ENCODE measurements at places on chromosomes 11 and 22.

- DNase-seq, result no peak
Measured at GRCh38 chr11:118082880-118083552, 3.7 kb downstream of the SMIM35 start.

GRCh38 chr11:68809506-68809905 is 32.2 kb downstream of the CPT1A start:
- DNase-seq, result no peak

DNA sequence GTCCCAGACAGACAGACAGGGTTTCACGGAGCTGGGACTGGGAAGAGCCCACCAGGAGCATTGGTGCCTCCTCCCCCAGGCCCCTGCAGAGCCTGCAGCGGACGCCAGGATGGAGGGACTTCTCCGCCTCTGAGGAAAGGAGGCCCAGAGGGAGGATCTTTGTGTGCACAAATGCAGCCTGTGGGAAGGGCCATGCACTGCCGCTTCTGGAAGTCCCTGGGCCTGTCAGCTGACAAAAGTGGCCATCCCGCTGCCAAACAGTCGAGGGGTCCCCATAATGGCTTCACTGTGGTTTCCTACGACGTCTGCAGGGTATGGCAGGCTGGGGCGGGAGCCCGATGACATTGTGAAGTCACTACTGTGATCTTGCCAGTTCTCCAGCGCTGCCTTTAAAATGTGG is 73.8 kb downstream of the TP53I11 start:
- DNase-seq, result no peak

DNA sequence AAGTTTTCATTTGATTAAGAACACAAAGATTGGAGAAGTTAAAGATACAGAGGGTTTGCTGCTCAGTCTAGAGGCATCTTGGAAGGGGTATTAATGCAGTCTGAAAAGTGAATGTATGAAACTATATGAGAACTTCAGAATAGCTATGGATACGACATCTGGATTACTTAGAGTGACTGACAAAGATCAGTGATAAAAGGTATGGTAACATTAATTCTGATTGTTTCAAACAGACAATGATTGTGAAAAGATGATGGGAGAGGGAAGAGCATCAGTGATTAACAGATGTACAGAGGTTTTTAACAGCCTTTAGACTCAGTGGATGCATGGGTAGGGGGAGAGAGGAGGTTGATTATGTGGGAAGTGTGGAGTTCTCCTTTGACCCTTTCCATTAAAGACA is 919.4 kb upstream of the CNTN5 start:
- no peak for DNase-seq

- DNase-seq, result no peak
Measured at GRCh38 chr11:38988908-38989307, 2390.9 kb upstream of the RAG2 start.

- DNase-seq, result no peak
Measured at GRCh38 chr11:115581871-115582639, 77.8 kb upstream of the CADM1 start.

- no peak for DNase-seq
Measured at GRCh38 chr11:35688023-35688422, 25.4 kb downstream of the TRIM44 start.

DNA sequence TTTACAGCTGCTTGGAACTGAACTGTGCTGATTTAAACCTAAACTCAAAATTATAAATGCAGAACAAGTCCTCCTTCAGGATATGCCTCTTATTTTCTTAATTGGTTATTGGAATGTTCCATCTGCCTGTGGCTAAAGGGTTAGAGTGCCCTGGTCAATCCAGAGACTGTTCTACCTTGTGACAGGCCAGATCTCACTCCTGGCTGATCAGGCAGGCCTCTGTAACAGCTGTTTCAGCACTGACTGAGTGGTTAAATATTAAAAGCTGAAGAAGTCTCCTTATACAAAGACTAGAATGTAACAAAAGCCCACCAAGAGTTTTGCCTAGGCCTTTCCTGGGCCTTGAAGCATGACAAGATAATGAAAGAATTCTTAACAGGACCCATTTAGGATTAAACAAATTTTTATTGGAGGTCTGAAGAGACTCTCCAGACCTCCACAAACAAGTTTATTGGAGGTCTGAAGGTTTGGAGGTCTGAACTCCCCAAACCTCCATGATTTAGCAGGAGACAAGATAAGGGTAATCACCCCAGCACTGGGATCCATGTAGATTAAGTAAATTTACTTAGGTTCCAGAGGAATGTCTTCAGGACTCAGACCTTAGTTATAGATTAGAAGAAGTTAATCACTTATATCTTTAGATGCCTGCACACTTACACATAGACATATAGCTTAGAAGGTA is 35.8 kb downstream of the TMPRSS5 start:
- DNase-seq, result no peak

GRCh38 chr11:10669258-10670033 is 24.1 kb downstream of the IRAG1 start:
- no peak for DNase-seq

DNA sequence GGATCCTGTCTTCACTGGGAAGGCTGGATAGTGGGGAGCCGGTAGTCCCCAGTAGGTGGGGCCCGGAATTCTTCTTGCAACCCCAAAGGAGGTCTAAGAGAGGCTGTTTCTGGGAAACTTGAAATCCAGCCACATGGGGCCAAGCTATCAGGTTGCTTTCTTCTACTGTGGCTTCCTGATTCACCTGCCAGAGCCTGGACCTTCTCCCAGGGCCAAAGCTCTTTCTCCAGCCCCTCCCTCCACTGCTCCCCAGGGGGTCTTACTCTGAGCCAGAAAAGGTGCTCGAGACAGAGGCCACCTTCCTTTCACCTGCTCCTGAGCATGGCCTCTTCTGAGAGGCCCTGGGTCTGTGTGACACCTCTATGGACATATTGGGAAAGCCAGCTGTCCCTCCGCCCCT is 9.1 kb downstream of the TST start:
- no peak for DNase-seq

DNA sequence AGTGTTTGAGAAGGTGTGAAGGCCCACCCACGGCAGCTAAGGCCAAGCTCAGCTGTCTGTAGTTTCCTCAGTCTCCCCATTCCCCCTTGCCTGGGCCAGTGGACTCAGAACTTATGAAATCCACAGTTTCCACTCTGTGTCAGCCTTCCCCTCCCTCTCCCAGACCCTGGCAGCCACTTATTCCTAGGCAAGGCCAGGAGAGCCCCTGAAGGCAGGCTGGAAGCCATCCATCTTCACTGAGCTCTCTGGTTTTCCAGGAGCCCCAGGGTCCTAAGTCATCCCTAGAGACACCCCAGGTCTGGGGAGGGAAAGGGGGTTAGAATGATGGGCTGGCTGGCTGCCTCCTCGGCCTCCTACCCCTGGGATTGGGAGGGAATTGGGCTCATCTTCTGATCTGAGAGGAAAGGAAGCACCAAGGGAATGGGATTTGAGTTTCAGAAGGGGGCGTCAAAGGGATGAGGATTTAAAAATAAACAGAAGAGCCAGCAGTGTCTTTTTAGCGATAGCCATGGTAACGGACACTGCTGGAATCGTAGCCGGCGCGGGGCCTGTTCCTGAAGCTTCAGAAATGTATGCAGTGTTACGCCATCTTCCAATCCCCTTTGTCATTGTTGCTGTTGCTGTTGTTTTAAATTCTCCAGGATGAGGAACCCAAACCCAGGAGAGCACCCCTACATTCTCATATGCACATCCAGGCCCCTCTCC is 561.1 kb upstream of the CADM1 start:
- DNase-seq, result no peak

- no peak for DNase-seq
Measured at GRCh38 chr22:43720716-43721115, 91.4 kb downstream of the EFCAB6 start.

- DNase-seq, result no peak
Measured at GRCh38 chr11:61771985-61772455, 19.6 kb downstream of the MYRF start.

GRCh38 chr22:50308597-50308935 is 1.1 kb upstream of the PLXNB2 start:
- DNase-seq, result no peak

DNA sequence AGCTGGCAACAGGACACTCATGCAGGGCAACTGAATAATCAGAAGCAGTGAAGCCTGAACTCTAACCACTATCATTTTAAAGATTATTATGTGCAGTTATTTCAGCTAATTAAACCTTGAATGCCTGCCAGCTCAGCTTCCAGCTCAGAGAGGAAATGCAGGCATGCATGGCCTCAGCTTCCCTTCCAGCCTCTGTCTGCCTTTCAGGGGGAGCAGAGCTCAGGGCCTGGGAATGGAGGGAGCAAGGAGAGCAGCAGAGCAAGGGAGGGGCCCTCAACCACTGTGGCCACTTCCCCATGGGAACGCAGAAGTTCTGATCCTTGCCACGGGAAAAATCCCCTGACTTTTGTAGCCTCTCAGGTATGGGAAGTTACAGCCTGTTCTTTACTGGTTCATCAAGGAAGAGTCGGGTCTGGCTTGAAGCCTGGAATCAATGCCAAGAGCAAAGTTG is 32.5 kb upstream of the APLNR start:
- no peak for DNase-seq

GRCh38 chr11:12768726-12769673 is 94.8 kb downstream of the TEAD1 start:
- DNase-seq, result no peak

DNA sequence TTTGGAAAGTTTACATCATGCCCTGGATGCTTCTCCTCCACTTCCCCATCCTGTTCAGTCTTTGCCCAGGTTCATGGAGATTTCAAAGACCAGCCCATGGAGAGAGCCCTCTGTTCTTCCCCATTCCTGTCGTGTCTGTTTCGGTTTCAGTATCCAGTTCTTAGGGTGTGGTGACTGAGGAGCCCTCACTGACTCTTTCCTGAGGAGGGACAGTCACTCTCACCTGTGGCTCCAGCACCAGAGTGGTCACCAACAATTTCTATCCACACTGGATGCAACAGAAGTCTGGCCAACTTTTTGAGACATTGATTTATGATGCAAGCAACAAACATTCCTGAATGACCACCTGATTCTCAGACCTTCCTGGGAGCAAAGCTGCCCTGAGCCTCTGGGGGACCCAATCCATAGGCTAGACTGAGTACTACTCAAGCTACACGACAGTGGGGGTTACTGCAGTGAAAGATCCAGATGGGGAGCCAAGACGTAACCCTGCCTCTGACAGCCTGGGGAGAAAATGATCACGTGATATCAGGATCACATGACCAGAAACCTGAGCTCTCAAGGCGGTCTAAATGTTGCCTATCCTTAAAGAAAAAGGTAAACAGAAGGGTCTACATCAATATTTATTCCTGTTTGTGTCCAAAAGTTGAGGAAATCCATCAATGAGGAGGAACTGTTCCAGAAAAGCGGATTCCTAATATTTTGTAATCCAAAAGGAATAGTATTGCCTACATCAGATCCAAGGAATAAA is 76.2 kb upstream of the VPREB1 start:
- no peak for DNase-seq

- DNase-seq, result no peak
Measured at GRCh38 chr11:112159098-112160065, 4.5 kb downstream of the IL18 start.

GRCh38 chr22:42068291-42068690 is 2.3 kb downstream of the NAGA start:
- DNase-seq, result no peak

- DNase-seq, result no peak
Measured at GRCh38 chr22:49513358-49513851, 314.3 kb downstream of the BRD1 start.

GRCh38 chr22:21837248-21837979 is 30.0 kb downstream of the MAPK1 start:
- no peak for DNase-seq

- DNase-seq, result no peak
Measured at GRCh38 chr11:61850687-61851086, 22.6 kb downstream of the FADS2 start.

GRCh38 chr22:46992121-46992731 is 229.8 kb downstream of the TBC1D22A start:
- no peak for DNase-seq

DNA sequence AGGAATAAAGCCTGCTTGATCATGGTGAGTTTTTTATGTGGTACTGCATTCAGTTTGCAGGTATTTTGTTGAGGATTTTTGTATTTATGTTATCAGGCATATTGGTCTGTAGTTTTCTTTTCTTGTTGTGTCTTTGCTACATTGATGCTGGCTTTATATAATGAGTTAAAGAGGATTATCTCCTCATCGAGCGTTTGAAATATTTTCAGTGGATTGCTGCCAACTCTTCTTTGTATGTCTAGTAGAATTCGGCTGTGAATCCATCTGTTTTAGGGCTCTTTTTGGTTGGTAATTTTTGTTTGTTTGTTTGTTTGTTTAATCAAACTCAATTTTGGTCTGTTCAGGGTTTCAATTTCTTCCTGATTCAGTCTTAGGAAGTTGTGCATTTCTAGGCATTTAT is 758.4 kb downstream of the KCNA4 start:
- no peak for DNase-seq

- DNase-seq, result no peak
Measured at GRCh38 chr11:3340025-3340424, 38.9 kb downstream of the ZNF195 start.

- DNase-seq, result no peak
Measured at GRCh38 chr11:95605271-95605940, 184.2 kb downstream of the FAM76B start.

DNA sequence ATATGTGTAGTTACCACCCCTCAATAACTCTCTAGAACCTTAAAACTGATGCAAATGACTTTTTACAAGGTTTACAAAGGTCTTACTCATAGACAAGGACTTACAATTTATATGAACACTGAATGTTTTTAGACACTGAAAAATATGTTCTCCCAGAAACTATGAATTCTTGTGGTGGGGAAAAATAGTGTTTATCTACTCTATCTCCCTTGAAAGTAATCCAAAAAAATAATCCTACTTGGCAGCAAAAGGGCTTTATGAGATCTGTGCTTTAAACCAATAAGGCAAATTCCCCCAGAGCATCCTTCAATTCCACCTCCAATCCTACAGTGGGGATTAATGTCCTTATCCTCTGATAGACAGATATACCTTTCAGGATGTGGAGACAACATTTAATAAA is 1984.1 kb upstream of the RAG2 start:
- DNase-seq, result no peak

- DNase-seq, result no peak
Measured at GRCh38 chr22:27772984-27773498, 28.5 kb downstream of the MN1 start.

GRCh38 chr22:31093086-31093850 is 12.2 kb downstream of the SMTN start:
- DNase-seq, result no peak

- DNase-seq, result no peak
Measured at GRCh38 chr11:125062218-125062930, 731 bp upstream of the SLC37A2 start.

DNA sequence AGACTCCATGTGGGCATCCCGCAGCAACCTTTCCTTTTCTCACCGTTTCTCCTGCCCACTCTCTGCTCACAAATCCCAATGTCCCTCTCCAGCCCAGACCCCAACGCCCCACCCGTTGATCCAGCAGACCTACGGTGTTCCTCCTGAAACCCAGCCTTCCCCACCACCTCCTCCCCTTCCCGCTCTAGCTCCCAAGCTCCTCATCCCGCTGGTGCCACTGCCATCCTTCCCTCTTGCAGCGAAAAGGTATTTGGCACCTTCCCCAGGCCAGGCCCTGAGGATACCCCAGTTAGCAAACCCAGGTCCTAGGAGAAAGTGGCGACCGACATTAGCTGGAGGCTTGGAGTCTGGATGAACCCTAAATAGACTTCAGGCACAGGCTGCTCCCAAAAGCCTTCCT is 84.0 kb upstream of the RTL6 start:
- DNase-seq, result no peak
